ENCODE measurements at places on chromosomes 11 and 22.
A peak's percentile ranks its signal among the peaks of the same experiment; 100 is the strongest.

DNA sequence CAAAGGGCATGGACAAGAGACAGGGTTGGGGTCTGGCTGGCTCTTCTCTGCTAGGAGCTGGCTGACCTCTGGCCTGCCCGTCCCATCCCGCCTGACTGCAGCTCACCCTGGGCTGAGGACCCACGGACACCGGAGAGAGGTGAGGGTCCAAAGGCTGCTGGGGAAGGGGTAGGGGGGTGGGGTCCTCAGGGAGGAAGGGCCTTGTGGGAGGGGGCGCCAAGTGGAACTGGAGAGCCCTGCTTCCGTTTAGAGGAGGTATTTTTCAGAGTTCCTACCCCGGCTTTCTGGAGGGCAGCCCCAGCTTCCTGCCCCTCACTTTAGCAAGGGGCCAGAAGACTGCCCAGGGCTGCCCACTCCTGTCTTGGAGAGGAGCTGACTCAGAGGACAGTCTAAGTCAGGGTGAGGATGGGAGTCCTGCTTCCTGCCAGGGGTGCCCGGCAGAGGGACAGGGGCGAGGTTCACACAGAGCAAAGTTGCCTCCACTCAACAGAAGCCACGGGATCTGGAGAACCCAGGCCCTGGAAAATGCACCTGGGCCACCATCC, 7.1 kb downstream of the LARGE2 start:
- DNase-seq = no peak

DNA sequence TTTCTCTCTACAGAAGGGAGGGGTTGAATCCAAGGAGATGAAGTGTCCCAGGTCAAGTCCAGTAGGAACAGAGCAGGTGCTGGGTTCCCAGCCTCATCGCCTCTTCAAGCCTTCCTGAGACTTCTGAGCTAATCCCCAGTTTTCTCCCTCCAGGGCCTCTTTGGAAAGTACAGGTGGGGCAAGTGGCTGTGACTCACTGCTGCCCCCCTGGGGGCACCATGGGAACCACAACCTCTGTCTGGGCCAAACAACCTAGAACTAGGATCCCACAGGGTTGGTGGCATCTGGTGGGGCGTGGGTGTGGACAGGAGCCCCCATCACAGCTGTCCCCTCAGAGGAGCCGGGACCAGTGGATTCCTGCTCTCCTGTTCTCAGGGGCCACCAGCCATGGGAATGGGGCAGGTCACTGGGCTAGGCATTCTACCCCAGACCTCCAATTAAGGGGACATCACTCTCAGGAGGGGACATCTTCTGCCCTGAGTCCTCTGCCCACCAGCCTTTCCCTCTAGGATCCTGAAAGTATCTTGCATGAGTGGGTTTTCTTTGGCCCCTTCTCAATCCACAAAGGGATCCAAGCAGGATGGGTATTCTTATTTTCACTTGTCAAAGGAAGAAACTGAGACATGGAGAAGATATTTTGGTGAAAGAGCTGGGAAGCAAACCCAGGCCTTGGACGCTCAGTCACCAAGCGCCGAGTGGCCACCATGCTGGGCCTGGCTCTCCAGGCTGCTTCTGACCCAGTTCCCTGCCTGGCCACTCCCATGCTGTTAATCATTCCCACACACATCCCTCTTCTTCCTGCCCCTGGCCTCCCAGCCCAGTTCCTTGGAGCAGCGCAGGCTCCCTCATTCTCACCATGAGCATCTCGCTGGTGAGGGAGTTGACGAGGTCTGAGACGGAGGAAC, 23.8 kb downstream of the LRRC10B start:
- DNase-seq = no peak

DNA sequence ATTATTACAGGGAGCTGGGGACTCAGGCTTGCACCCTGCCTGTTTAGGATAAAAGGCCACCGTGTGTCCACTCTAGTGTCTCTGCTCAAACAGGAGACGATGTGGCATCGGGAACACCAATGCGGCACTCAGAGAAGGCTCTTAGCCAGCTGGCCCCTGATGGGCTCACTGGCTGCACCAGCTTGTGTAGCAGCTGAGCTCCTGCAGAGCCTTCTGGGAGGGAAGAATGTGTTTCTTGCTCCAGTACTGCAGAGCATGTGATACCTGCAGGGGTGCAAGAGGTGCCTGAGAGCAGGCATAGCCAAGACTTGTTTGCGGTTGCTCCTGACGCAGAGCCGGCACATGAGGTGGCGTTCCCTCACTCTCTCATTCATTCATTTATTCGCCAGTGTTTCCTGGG, 44.4 kb upstream of the KCNQ1OT1 start:
- no peak for DNase-seq

GRCh38 chr11:31813391-31814175, 2.5 kb upstream of the PAX6 start:
- no peak for DNase-seq

DNA sequence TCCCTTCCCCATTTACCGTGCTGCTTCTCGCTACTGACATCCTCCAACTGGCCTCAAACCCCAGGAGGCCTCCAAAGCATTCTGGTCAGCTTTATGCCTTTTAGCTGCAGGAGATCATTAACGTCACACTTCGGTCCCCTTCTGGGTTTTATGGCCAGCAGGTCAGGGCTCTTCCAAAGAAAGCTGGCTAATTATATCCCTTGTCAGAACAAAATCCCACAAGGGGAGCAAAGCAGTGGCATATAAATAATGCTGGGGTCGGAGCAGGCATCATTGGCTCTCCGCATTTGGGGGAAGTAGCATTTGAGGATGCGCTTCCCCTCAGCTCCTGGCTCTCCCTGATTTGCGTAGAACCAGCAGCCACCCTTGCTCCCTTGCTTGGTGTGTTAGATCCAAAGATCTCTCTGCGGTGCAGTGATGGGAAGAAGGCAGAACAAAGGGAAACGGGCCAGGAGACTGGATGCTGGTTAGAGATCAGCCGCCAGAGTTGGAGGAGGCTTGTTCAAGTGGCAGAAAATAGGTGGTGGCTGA, 117.4 kb downstream of the DBX1 start:
- no peak for DNase-seq

DNA sequence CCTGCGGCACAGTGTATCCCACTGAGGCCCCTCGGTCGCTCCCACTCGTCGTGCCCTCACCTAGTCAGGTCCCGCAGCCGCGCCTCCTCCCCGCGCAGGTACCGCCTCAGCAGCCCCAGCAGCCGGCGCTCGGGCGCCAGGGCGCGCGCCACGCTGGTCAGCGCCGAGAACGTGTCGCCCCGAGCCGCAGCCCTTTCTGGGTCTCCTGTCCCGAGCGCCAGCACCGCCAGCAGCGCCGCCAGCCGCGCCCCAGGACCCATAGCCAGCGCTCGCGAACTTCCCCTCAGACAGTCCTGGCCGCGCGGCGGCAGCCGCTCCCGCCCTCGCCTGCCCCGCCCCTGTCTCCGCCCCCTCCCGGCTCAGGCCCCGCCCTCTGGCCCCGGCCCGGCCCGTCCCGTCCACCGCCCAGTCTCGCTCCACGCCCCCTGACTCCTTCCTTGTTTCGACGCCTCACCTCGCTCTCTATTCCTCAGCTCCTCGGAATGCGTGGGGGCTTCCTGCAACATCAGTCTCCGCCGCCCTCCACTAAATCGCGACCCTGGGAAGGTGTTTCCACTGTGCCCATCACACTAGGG, at the start of gene P4HA3:
Gene P4HA3, minus strand, starts transcription at position 289 of the 575 bp plus-strand sequence. Its CDS starts 29 bp downstream, at position 260.
- peak; percentile 69 for DNase-seq

All from upper lobe of left lung (tissue), 6 donors.